ENCODE measurements at places on chromosomes 13 and 19. TPM values are rescaled to one million over a fixed set of nuclear protein-coding genes. Genes with fewer than 3 reads are reported as not detected.

ACP7 gene
- total RNA-seq: 11.4 TPM

IZUMO2 gene
- not detected for total RNA-seq

CYP4F3 gene
- not detected for total RNA-seq

CALR3 gene
- total RNA-seq: not detected

CD209 gene
- not detected for total RNA-seq

FPR3 gene
- 0.07 TPM for total RNA-seq

KRTDAP gene
- not detected for total RNA-seq

CPB2 gene
- total RNA-seq: not detected

DHPS gene
- 66.5 TPM for total RNA-seq

ADM5 gene
- 0.36 TPM for total RNA-seq

EFNB2 gene
- 7.4 TPM for total RNA-seq

HIPK4 gene
- total RNA-seq: 0.17 TPM

ERICH4 gene
- not detected for total RNA-seq

C1QTNF9B gene
- total RNA-seq: not detected

TUBB4A gene
- not detected for total RNA-seq

HMGB1 gene
- total RNA-seq: 96.8 TPM

PBX4 gene
- 0.10 TPM for total RNA-seq

PLIN5 gene
- not detected for total RNA-seq

LIN37 gene
- total RNA-seq: 10.0 TPM

PRR36 gene
- total RNA-seq: not detected

LGALS14 gene
- not detected for total RNA-seq

CEACAM7 gene
- not detected for total RNA-seq

PLA2G4C gene
- 23.6 TPM for total RNA-seq

FBL gene
- total RNA-seq: 95.5 TPM

MBD3L1 gene
- not detected for total RNA-seq

MYPOP gene
- 3.5 TPM for total RNA-seq

CCDC106 gene
- 10.7 TPM for total RNA-seq

SLC25A23 gene
- total RNA-seq: 56.6 TPM

SLC35E1 gene
- total RNA-seq: 65.5 TPM

CYP2F1 gene
- not detected for total RNA-seq

SSBP4 gene
- 50.0 TPM for total RNA-seq

DAND5 gene
- total RNA-seq: 0.13 TPM

PSG2 gene
- 0.73 TPM for total RNA-seq

TBXA2R gene
- total RNA-seq: 3.0 TPM

FFAR1 gene
- total RNA-seq: not detected

HNRNPM gene
- total RNA-seq: 48.2 TPM

FCAR gene
- not detected for total RNA-seq

All from smooth muscle cell of the pulmonary artery (primary cell).